CD4-positive, CD25-positive, alpha-beta regulatory T cell (primary cell): ENCODE measurements at places on chromosomes 1 and 21. TPM values are rescaled to one million over a fixed set of nuclear protein-coding genes. Genes with fewer than 3 reads are reported as not detected.

DNA sequence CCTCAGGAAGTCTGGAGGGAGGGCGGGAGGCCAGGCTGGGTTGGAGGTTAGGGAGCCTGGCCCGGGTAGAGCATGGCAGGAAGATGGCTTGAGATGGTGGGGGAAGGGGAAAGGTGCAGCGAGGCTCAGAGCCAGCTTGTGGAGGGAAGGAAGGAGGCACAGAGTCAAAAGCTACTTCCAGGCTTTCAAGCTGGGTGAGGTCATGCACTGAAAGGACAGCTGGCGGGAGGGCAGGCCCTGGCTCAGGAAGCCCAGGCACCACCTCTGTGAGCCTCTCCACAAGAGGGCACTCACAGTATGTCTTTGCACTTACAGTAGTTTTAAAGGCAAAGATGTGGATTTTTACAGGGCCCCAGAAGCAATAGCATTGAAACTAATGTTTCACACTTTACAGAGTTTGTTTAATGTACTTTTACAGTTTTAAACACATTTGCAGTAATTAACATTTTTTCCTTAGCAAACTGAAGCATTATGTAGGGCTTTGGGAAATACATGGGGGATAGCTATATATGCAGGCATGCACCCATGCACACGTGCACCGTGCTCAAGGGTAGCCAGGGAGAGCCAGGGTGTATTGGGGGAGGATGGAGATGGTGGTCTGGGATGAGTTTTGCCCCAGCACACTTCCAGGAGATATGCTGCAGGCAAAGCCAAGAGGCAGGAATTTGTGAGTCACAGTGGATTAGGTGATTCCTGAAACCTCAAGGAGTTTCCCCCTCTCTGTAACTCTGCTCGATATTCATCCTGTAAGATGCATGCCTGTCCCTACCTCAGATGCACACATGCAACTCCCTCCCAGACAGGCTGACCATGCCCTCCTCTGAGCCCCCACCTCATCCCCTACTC is 6.1 kb upstream of the ADAM15 start:
- peak; percentile 78 for DNase-seq
- H3K4me3 ChIP-seq = no peak overlapping the region
- H3K36me3 ChIP-seq = no peaks in the 10 kb centered on the region
- H3K4me1 ChIP-seq = no peaks in the 10 kb centered on the region

GUCA2B gene
- not detected for polyA plus RNA-seq

DNA sequence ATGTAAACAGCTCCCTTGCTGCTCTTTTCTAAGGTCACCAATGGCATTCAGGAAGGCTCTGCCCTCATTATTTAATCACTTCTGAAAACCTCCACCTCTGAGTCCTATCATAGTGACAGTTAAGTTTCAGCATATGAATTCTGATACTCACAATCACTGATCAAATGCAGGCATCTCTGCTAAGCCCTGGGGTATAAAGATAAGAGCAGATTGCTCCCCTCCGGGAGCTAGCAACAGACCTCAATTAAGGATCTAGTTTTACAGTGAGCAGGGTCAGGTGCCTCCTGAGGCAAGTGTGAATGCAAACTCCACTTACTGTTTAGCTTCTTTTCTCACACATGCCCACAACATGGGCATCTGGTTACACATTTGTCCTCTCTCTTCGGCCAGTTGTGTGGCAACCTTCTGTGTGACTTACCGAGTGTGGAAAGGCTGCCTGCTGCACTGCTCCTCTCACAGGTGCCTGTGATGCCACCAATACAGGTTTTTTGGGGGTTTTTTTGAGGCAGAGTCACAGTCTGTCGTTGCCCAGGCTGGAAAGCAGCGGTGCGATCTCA is 15.0 kb downstream of the IL10RB start:
- no peaks in the 10 kb centered on the region for H3K27me3 ChIP-seq
- peaks cover 83% of the 10 kb centered on the region for H3K36me3 ChIP-seq
- no peak overlapping the region for H3K4me3 ChIP-seq

- no peak overlapping the region for H3K27ac ChIP-seq
- H3K4me3 ChIP-seq = no peak overlapping the region
- no peaks in the 10 kb centered on the region for H3K27me3 ChIP-seq
- no peaks in the 10 kb centered on the region for H3K36me3 ChIP-seq
- H3K4me1 ChIP-seq = no peaks in the 10 kb centered on the region
Measured at GRCh38 chr21:14842601-14843000, 222.2 kb downstream of the NRIP1 start.

- H3K27me3 ChIP-seq = peaks cover 2% of the 10 kb centered on the region
- peak; percentile 81 for DNase-seq
- no peak overlapping the region for H3K27ac ChIP-seq
- no peak overlapping the region for H3K4me3 ChIP-seq
- H3K36me3 ChIP-seq = no peaks in the 10 kb centered on the region
Measured at GRCh38 chr1:167555971-167556714, 2.6 kb upstream of the CREG1 start.

DNA sequence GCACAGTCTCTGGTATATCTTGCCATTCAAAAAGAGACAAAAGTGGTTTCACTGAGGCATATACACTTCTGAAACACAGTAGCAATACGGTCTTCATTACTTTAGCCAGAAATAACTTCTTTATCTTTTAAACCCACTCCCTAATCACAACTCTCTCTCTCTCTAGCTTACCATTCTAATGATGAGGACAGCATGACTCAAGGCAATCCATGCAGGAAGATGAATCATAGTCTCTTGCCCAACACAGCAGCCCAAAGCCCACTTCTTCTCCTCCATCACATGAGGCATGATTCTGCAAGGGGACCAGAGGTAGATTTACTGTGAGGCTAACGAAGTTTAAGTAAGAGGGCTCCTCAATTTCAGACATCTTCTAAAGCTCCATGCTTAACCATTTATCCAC is 285.0 kb upstream of the NR5A2 start:
- H3K4me3 ChIP-seq = no peak overlapping the region
- H3K36me3 ChIP-seq = no peaks in the 10 kb centered on the region
- peaks cover 4% of the 10 kb centered on the region for H3K27me3 ChIP-seq
- H3K4me1 ChIP-seq = no peaks in the 10 kb centered on the region
